ENCODE measurements at places on chromosomes 12 and 14. TPM values are rescaled to one million over a fixed set of nuclear protein-coding genes. Genes with fewer than 3 reads are reported as not detected.

Gene FOXA1
- polyA plus RNA-seq: 1.7 TPM

Gene FGF23
- 0.06 TPM for polyA plus RNA-seq

Gene ARHGAP5
- polyA plus RNA-seq: 102 TPM

Gene PPFIA2
- 3.5 TPM for polyA plus RNA-seq

Gene PAX9
- polyA plus RNA-seq: 0.47 TPM

Gene CAMKK2
- 34.7 TPM for polyA plus RNA-seq

Gene SAMD4A
- polyA plus RNA-seq: 9.8 TPM

Gene LRRC43
- 7.2 TPM for polyA plus RNA-seq

Gene CCDC196
- polyA plus RNA-seq: 0.14 TPM

Gene KRT77
- not detected for polyA plus RNA-seq

Gene AKAP6
- 3.0 TPM for polyA plus RNA-seq

Gene ASB2
- 0.30 TPM for polyA plus RNA-seq

Gene SLC4A8
- 3.8 TPM for polyA plus RNA-seq

Gene C14orf132
- polyA plus RNA-seq: 32.0 TPM

Gene AGAP2
- 1.2 TPM for polyA plus RNA-seq

Gene ZNF605
- 28.2 TPM for polyA plus RNA-seq

Gene EML5
- polyA plus RNA-seq: 2.9 TPM

Gene CLEC4A
- polyA plus RNA-seq: 1.8 TPM

Gene ZNF705A
- polyA plus RNA-seq: not detected

Gene GLIPR1
- 13.8 TPM for polyA plus RNA-seq

Gene GPR135
- polyA plus RNA-seq: 4.0 TPM

Gene SDS
- polyA plus RNA-seq: 0.22 TPM

Gene ESPL1
- 9.1 TPM for polyA plus RNA-seq

Gene GPR137C
- 6.7 TPM for polyA plus RNA-seq

Gene PHLDA1
- 40.8 TPM for polyA plus RNA-seq

Gene GPN3
- polyA plus RNA-seq: 34.1 TPM

Gene SALL2
- 60.6 TPM for polyA plus RNA-seq

Gene GPRC5D
- polyA plus RNA-seq: 0.37 TPM
